ENCODE measurements at places on chromosomes 4 and X.

DNA sequence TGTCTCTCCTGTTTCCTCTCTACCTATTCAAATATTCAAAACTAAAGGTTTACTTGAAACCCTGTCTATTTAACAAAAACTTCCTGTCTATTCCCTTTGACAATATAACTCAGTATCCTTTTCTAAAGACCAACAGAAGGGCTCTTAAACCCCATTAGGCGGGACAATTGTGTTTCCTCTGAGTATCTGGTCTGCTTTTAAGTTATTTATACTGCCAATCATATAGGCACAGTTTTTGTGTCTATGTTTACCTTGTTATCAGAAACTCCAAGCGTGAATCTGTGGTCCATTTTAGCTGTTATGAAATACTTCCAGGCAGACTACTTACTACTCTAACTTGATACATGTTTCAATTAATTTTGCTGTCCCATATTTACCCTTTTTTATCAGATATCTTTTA is 350.0 kb upstream of the CTSO start:
- DNase-seq, result peak; percentile 69

- no peak for DNase-seq
Observed at GRCh38 chr4:78244705-78245485, 187.8 kb downstream of the FRAS1 start.

DNA sequence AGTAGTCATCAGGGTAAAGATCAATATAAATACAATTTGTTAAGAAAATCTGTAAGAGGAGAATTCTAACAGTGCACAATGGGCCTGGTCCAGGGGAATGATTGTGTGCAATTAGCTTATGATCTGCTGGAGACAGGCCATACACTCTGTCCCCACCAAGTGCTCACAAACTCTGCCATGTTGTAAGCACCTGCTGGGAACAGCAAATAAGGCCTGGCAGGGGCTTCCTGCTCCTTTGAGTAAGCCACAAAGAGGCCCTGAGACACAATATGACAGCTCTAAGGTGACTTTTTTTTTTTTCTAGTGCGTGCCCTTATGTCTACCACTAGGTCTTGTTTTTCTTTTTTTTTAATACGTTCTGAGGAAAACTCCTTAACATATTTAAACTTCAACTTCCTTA is 866.3 kb upstream of the PCDH7 start:
- DNase-seq, result peak; percentile 80

- no peak for DNase-seq
Observed at GRCh38 chrX:23811108-23811651, 28.2 kb downstream of the SAT1 start.

DNA sequence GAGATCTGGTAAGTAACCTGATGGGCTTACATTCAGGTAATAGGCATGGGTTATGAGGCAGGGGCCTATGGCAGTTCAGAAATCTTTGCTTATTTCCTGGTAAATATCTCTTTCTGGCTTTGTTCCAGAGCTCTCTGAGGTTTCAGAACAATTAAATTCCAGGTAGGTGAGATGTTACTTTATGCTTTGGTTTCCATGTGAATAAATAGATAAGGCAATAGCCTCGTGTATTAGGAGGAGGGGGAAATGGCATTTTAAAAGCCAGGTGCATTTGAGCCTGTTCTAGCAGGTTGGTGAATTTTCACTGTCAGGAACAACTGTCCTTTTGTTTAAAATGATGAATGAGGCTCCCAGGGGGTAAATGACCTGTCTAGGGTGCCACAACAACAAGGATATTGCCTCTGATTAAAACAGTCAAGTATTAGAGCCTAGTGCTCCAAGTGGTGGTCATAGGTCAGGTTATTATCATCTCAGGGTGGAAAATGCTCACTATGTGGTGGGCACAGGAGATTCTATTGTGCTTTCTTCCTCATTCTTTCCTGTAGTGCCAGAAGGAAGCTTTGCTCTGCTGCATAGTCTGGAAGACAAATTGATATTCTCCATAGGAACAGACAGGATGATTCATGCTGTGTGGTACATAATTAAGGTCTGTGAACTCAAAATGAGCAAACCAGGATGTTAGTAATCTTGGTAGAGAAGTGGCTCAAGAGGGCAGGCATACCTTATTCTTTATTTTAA is 296.2 kb downstream of the INPP4B start:
- DNase-seq, result peak; percentile 100

Measured in NCI-H1417 (cell line).